Dermis microvascular lymphatic vessel endothelial cell (primary cell): ENCODE measurements at places on chromosomes 13 and 19. TPM values are rescaled to one million over a fixed set of nuclear protein-coding genes. Genes with fewer than 3 reads are reported as not detected.

VSTM1 gene
- not detected in 2 replicates for total RNA-seq

HNRNPL gene
- 263 and 288 TPM in 2 replicates for total RNA-seq

DNA sequence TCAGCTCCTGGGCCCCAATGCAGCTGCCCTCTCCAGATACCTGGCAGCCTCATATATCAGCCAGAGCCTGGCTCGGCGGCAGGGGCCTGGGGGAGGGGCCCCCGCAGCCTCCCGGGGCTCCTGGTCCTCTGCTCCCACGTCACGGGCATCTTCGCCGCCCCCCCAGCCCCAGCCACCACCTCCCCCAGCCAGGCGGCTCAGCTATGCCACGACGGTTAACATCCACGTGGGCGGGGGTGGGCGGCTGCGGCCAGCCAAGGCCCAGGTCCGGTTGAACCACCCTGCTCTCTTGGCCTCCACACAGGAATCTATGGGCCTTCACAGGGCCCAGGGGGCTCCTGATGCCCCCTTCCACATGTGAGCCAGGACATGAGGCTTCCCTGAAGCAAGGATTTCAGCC is 10.8 kb downstream of the RPS16 start:
- no peak for DNase-seq

DNA sequence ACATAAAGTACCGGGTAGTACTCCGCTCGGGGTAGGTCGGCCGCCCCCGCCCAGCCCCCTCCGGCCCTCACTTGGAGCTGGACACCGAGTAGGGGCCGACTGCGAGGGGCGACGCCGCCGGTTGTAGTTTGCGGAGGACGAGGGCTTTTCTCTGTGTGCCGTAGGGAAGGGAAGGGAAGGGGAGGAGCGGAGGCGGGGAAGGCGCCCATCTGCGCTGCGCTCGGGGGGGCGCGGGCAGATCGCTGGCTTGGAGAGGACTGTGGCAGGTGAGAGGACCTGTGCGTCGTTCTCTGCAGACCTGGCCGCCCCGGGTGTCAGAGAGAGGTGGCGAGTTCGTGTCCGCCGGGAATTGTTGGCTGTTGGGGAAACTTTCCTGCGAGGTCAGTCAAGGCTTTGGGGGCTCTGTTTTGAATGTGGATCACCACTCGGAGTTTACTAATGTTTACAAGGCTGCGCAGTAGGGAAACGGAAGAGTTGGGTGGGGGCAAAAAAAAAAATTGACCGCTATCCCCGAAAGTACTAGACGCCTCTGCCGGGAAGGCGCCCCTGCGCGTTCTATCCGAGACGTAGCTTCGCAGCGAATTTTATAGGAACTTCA is 1.4 kb downstream of the ING1 start:
- peak; percentile 69 for DNase-seq

DNA sequence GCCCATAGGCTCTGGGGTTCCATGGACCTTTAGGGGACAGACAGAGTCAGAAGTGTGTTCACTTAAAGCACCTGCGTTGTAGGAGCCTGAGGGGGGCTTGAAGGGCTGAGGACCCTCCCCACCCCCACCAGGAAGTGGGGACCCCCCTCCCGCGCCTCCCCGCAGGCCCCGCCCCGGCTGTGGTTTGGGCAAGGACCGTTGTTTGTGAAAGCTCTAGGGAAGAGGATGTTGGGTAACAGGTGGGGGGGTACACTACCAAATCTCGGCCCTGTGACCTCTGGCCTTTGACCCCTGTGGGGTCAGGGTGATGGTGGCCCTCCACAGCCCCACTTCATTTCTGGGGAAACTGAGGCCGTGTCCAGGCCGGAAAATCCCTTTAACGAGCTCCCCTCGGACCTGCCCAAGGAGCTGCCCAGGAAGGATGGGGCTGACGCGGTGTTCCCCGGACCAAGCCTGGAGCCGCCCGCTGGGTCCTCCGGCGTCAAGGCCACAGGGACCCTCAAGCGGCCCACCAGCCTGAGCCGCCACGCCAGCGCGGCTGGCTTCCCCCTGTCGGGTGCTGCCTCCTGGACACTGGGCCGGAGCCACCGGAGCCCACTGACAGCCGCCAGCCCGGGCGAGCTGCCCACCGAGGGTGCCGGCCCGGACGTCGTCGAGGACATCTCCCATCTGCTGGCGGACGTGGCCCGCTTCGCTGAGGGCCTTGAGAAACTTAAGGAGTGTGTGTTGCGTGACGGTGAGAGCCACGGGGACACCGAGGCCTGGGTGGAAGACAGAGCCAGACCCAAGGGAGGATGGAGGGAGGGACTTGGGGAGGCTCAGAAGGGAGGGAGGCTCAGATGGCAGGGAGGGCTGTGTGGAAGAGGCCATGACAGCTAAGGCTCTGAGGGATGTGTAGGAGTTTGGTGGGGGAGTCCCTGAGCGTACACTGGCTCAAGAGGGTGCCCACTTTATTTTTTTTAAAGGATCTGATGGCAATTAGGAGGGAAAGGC is 1.3 kb downstream of the ARHGAP45 start:
- no peak for DNase-seq

DNA sequence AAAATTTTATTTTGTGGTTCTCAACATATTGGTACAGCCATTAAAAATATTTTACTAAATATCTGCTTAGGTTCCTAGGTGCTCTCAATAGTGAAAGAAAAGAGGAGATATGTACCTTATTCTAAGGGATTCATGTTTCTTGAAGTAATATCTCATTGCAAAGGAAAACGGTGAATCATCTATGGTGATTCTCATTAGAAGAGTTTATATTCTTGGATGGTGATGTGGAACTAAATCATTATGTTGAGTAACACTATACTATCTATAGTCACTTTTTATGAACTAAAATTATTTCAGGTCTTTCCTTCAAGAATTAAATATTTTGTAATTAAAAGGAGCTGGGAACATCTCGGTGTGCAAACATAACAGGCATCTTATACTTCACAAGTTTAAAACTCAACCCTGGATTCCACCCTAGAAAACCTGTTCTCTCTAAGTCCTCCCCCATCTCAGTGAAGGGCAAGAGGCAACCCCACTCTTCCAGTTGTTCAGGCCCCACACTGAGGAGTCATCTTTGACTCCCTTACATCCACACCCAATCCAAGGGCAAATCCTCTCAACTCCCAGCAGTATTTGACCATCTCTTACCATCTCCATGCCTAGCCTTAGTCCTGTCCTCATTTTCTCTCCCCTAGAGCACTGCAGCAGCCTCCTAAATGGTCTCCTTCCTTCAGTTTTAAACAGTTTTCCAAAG is 140.1 kb downstream of the RGCC start:
- no peak for DNase-seq

DNA sequence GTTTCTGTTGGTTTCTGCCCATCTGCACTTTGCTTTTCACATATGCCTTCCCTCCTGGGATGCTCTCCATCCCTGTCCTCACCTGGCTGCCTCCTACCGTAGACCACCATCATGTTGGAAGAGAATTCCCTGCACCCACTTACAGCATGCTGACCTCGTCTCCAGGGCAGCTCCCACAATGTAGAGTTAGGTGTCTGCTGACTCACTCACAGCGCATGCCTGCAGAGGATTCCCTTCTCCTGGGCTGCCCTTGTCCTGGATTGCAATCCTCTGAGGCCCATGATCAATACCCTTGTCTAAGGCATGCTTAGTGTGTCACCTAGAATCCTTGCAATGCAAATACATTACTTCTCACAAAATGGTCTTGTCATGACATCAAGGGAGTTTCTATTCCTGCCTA is 43.6 kb downstream of the STOML3 start:
- no peak for DNase-seq

GRCh38 chr13:33751151-33751550 is 66.8 kb upstream of the RFC3 start:
- no peak for DNase-seq

- DNase-seq, result no peak
Measured at GRCh38 chr13:44759384-44760360, 183.5 kb upstream of the TSC22D1 start.

- no peak for DNase-seq
Measured at GRCh38 chr13:50291611-50292010, 276.4 kb downstream of the KCNRG start.

GRCh38 chr13:51063909-51064308 is 47.2 kb downstream of the C13orf42 start:
- no peak for DNase-seq
